Activated CD4-positive, alpha-beta T cell treated with anti-CD3 and anti-CD28 coated beads, Interleukin-2, amount 10 ng/mL, durations not matched to agents 24 days and 14 days (primary cell): ENCODE measurements at places on chromosomes 16 and 17. TPM values are rescaled to one million over a fixed set of nuclear protein-coding genes. Genes with fewer than 3 reads are reported as not detected.

GRCh38 chr16:25699069-25699468 lies 7.3 kb downstream of the HS3ST4 start:
- no peak for DNase-seq
- H3K27me3 ChIP-seq: peaks cover 27% of the 10 kb centered on the region
- H3K4me1 ChIP-seq: no peaks in the 10 kb centered on the region
- H3K27ac ChIP-seq: no peak overlapping the region
- no peaks in the 10 kb centered on the region for H3K36me3 ChIP-seq

GRCh38 chr16:56356276-56357240 lies 68.8 kb downstream of the AMFR start:
- peaks cover 2% of the 10 kb centered on the region for H3K36me3 ChIP-seq
- H3K27ac ChIP-seq: peak overlapping the region; percentile 97
- H3K27me3 ChIP-seq: no peaks in the 10 kb centered on the region
- H3K4me1 ChIP-seq: peaks cover 33% of the 10 kb centered on the region
- peak overlapping the region; percentile 82 for H3K4me3 ChIP-seq

GRCh38 chr16:1635070-1635469 lies 22.9 kb downstream of the CRAMP1 start:
- peaks cover 4% of the 10 kb centered on the region for H3K4me1 ChIP-seq
- H3K4me3 ChIP-seq: no peak overlapping the region
- no peak for DNase-seq
- H3K27ac ChIP-seq: no peak overlapping the region

The KLHL36 gene
- 36.7 and 36.9 TPM in 2 replicates for total RNA-seq

The CPNE7 gene
- total RNA-seq: 46.6 and 56.0 TPM in 2 replicates

The HS3ST4 gene
- total RNA-seq: not detected in 2 replicates
